ENCODE measurements at places on chromosomes 1 and 21.

GRCh38 chr1:36781098-36781497 is 253.2 kb downstream of the GRIK3 start:
- no peak for DNase-seq

- no peak for DNase-seq
Measured at GRCh38 chr1:101914473-101915242, 82.1 kb downstream of the OLFM3 start.

DNA sequence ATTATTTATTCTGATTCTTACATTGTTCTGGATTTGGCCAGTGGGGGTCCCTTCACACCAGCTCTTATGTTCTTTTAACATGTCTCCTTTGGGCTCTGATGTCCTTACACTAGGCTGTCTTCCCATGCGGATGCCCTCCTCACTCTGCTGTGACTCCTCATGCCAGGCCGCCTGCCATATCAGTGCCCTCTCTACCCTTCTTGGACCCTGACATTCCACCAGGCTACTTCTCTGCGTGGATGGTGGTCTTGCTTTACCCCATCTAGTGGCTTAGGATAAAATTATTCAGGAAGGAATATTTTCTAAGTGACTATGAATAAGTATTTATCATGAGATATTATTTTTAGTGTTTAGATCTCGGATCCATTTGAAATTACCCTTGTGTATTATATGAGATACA is 21.2 kb downstream of the ATF6 start:
- no peak for DNase-seq

DNA sequence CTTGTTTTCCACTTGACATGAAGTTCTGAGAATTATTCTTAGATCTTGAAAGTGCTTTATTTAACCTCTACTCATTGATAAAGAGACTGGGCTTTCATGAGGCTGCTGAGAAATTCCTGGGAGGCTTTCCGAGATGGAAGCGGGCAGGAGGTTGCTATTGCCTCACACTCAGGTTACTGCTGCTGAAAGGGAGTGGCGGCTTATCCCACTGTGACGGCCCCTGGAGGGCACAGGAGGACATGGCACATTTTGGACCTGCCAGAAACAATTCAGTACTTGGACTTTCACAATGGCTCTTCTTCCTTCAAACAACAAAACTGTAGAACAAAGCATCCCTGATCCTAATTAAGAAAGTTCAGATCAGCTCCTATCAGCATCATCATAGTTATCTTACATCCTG is 16.2 kb upstream of the MARK1 start:
- no peak for DNase-seq

GRCh38 chr1:212379366-212379765 is 35.3 kb downstream of the PACC1 start:
- no peak for DNase-seq

GRCh38 chr1:189431447-189431846 is 1046.2 kb downstream of the BRINP3 start:
- DNase-seq = no peak

- DNase-seq = no peak
Measured at GRCh38 chr1:116226017-116226416, 114.8 kb downstream of the MAB21L3 start.

All from stimulated activated CD4-positive, alpha-beta T cell treated with anti-CD3 and anti-CD28 coated beads, TNF-alpha, amount 100 ng/mL, for 1 hour (primary cell).